ENCODE measurements at places on chromosomes 2 and 18.

DNA sequence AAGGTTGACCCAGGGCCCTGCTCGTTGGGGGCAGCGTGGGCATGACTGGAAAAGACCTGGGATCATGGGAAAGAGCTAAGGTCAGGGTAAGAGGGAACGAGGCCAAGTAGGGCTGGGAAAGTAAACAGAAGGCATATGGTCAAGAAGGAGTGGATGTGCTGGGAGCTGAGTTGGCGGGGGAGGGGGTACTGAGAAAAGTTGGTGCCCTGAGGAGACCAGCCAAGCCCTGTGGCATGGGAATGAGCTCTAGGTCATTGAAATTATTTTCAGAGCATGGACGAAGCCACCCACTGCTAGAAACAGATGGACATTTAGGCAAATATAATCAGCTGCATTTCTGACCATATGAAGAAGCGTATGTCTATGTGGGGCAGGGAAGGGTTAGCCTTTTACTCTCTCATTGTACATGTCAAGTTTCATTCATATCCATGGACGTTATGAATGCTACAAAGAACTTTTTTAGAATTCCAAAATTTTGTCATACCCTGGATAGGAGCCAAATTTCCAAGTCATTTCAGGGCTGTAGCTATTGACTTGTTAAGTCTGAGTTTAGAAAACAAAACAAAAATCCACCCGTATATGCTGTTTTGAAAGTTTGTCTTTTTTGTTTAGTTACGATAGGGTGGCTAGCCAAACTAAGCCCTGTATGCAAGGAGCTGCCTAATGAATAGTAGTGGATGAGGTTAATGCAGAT lies 19.1 kb downstream of the MAPRE2 start:
- DNase-seq, result no peak

DNA sequence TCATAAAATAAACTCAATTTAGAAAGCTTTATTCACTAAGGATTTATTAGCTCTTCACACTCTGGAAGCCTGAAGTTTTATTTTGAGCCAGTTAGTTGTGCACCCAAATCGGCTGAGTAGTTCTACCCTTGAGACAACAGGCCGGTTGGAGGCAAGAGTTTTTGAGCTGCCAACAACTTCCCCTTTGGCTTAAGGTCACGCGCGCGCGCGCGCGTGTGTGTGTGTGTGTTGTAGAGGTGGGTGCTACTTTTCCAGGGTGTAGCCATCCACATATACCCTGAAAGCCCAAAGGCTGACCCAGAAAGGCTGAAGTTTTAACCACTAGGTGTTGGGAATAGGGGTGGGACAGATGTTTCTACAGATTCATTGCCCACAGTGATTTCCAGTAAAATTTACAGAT lies 150.2 kb upstream of the LHCGR start:
- DNase-seq, result no peak

DNA sequence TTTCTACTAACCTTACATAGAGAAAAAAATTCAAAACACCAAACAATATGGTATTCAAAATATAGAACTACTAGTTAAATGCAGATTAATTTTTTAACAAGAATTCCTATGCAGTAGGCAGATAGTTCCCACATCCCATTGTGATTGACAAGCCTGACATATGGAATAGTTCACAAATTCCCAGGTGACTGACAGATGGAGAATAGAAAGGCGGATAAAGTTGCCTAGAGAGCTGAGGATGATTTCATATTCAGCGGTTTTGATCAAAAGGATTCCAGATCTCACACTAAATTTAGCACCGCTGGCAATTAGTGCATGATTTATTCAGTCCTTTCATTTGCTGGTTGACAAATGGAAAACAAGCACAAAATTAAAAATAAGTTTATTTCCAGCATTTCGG lies 733.7 kb upstream of the POU3F3 start:
- no peak for DNase-seq

- no peak for DNase-seq
Measured at GRCh38 chr2:223578846-223579245, 23.3 kb downstream of the SCG2 start.

DNA sequence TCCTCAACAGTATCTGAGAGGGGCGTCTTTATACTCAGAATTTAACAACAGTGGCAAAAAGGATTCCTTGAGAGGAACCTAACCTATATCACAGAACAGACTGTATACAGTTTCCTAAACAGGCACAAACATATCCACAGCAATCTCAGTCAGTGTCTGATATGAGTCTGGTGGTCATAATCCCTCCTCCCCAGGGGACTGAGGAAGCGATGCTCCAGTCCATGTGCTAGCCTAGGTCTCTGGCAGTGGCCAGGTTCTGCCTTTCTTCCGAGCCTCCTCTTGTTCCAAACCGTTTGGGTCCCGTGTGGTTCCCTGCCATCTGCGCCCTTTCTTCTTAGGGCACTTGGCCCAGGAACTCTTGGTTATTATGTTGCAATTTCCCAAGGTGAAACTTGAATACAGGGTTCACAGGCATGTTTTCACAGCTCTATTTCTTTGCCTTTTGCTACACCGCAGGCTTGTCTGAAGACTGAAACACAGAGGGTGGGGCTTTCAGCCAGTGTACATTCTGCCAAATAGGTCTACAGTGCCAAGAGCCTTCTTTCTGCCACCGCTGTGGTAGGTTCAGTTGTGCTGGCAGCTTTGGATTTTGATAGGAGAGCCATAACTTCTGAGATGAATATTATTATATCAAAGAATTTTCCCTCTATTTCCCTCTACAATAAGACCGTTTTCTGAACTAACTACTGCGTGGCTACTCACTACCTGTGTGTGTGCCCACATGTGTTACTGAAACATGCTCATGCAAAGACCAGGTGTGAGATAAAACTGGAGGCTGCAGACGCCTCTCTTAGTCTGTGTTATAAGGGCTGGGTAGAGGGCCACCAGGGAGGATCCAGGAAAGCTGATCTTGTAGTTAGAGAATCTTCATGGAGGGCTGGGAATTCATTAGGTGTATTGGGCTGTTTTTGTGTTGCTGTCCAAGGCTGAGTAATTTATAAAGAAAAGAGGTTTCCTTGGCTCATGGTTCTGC lies 75.0 kb upstream of the HAAO start:
- DNase-seq, result no peak

DNA sequence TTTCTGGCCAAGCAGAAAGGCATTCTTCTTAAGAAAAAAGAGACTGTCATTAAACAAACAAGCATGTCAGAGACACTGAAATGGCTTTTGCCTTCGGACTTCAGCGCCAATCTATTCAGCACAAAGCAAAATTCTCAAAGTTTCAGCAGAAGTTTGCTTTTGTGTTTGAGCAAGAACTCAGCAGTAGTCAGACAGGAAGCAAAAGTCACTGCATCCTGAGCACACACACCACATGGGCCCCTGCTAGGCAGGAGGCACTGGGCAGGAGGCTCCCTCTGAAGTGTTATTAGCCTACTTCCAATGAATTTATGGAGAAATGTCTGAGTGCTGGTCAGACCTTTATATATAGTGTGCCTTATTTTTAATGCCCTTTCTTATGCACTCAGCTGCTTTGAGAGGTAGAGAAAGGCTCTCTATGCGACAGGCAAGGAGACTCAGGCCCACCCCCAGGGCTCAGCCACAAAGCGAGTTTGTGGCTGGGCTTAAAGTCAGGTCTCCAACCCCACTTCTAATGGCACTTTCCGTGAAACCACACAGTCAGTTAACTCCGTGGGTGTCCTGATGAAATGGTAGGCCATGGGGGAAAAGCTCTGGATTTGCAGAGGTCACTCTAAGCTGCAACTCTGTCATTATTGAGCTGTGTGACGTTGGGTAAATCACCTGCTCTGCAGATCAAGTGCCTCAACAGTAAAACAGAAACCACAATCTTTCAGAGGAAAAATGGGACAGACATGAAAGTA lies 161.0 kb upstream of the TMEM200C start:
- no peak for DNase-seq

DNA sequence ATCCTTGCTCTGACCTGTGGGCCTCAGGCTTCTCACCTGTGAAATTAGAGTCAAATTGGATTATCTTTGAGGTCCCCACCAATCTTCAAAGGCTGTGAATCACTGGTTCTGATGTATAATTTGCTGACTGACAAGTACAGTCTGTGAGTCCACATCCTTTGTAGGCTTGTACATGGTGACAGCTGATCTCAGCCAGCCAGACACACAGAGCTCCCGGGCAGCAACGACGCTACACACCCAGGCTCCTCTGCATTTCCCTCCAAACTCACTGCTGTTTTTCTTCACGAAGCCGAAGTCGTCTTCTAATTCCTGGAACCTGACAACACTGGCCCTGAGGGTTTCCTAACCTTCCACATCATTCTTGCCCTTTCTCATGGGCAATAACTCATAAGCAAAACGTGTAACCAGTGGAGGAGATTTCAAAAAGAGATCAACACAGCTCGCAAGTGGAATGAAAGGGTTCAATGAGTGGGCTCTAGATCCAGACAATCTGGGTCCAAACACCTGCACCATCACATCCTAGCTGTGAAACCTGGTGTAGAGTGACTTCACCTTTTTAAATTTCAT lies 37.9 kb upstream of the EVA1A start:
- DNase-seq, result no peak

DNA sequence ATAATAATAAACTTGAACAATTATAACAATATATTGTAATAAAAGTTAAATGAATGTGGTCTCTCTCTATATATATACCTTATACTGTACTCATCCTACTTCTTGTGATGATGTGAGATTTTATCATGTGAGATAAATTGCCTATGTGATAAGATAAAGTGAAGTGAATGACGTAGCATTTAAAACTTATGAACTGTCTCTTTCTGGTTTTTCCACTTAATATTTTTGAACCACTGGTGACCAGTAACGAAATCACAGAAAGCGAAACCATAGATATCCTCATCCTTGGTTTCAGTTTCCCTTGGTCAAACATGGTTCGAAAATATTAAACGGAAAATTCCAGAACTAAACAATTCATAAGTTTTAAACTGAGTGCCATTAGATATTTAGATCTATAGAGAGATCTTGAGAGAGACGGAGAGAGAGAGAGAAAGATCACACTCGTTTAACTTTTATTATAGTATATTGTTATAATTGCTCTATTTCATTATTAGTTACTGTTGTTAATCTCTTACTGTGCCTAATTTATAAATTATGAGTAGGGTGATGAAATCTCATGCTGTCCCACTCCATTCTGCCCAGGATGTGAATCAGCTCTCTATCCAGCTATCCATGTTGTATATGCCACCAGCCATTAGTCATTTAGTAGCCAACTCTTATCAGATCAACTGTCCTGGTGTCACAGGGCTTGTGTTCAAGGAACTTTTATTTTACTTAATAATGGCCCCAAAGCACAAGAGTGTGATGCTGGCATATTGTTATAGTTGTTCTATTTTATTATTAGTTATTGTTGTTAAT lies 156.8 kb downstream of the THADA start:
- DNase-seq, result no peak

DNA sequence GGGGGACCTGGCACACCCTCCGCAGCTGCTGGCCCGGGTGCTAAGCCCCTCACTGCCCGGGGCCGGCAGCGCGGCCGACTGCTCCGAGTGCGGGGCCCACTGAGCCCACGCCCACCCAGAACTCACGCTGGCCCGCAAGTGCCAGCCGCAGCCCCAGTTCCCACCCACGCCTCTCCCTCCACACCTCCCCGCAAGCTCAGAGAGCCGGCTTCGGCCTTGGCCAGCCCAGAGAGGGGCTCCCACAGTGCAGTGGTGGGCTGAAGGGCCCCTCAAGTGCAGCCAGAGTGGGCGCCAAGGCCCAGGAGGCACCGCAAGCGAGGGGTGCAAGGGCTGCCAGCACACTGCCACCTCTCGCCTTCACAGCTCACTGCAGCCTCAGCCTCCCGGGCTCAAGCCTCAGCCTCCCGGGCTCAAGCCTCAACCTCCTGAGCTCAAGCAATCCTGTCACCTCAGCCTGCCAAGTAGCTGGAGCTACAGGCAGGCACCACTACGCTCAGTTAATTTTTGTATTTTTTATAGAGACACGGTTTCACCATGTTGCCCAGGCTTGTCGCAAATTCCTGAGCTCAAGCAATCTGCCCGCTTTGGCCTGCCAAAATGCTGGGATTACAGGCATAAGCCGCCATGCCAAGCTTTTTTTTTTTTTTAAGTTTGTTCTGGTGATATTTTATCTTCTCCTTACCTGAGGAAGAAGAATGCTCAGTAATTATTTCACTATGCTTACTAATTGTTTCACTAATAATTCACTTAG lies 71.7 kb upstream of the CDCA7 start:
- DNase-seq, result no peak

- DNase-seq, result no peak
Measured at GRCh38 chr2:170711774-170712652, 3.1 kb upstream of the SP5 start.

DNA sequence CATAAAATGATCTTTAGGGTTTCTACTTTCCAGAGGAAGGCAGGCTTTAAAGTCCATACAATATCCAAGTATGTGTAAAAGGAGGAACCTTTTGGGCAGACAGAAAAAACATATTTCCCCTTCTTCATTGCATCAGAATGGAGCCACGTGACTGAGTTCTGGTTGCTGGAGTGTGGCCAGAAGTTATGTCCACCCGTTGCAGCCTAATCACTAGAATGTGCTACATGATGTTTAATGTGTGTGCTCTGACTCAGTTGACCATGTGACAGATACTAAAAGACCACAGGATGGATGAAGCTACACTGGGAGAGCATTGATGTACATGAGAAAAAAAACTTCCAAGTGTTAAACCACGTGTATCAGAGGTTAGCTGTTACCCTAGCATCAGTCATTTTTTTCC lies 460.9 kb downstream of the RIT2 start:
- no peak for DNase-seq

GRCh38 chr2:14702258-14702657 lies 69.7 kb downstream of the LRATD1 start:
- no peak for DNase-seq

GRCh38 chr2:109467701-109468100 lies 146.1 kb downstream of the SEPTIN10 start:
- no peak for DNase-seq

DNA sequence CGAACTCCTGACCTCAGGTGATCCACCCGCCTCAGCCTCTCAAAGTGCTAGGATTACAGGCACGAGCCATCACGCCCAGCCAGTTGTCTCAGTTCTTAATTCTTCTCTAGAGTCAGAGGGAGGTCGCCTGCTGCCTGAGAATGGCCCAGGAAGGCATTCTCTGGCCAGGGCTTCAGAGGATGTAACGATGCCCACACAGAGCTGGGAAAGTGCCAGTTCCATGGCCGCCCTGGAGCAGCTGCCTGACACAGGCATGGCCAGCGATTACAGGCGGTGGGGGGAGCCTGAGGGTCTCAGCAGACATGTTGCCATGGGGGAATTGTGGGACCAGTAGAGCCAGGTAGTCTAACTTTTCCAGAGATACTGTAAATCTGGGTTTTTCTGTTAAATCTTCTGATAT lies 25.6 kb upstream of the DNMT3A start:
- no peak for DNase-seq

DNA sequence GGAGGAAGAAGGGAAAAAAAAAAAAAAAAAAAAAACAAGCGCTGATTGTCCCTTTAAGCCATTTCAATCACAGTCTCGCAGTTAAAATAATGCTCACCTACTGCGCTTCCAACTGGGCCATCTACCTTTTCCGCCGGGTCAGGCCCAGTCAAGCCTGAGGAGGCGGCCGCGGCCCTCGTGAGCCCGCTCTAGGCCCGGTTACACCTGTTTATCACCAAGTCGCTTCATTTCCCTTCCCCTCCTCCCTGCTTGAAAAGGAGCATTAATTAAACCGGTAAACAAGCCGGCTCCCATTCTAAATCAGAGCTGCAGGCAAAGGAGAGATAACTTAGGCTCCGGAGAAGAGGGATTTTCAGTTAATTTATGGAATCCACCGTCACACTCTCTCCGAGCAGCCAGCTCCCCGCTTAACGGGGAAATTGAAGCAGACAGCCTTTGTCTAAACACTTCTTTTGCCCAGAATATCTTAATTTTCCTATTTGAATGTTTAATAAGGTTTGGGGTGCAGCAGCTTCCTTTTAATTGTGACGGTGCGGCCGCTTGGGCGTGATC lies 140.1 kb upstream of the SIX3 start:
- no peak for DNase-seq
